Vagina (tissue), 2 donors: ENCODE measurements at places on chromosomes 12 and 14.

- no peak for DNase-seq
Observed at GRCh38 chr14:54955143-54955542, 52.5 kb upstream of the GCH1 start.

DNA sequence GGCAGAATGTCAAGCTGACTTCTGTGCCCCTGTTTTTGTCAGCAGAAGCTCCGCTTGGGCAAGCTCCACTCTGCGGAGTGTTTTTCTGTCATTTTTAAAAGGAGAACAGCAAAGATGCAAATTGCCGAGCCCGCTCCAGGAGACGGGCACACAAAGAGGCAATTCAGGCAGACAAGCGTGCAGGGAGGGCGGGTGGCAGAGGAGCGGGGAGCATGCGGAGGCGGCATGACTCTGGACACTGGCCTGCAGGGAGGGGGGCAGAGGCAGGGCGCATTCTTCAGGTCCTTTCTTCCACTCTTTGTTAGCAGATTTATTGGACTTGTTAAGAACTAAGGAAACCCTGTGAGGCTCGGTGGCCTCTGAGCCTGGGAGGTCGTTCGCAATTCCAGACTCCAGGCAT lies 187.3 kb upstream of the RMST start:
- no peak for DNase-seq

DNA sequence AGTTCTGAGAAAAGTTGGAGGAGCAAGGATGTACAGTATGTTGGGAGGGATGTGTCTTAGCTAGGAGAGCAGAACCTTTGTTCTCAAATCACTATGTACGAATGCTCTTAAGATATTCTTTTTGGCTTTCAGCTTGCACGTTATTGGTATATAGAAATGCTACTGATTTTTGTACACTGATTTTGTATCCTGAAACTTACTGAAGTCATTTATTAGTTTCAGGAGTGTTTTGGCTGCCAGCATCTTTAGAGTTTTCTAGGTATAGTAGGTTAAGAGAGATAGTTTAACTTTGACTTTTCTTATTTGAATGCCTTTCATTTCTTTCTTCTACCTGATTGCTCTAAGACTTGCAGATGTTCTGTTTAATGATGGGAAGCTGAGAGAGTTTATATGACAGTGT lies 442.8 kb upstream of the FBXO33 start:
- DNase-seq: no peak

GRCh38 chr14:23559010-23559925 lies 3.2 kb downstream of the THTPA start:
- DNase-seq: no peak

DNA sequence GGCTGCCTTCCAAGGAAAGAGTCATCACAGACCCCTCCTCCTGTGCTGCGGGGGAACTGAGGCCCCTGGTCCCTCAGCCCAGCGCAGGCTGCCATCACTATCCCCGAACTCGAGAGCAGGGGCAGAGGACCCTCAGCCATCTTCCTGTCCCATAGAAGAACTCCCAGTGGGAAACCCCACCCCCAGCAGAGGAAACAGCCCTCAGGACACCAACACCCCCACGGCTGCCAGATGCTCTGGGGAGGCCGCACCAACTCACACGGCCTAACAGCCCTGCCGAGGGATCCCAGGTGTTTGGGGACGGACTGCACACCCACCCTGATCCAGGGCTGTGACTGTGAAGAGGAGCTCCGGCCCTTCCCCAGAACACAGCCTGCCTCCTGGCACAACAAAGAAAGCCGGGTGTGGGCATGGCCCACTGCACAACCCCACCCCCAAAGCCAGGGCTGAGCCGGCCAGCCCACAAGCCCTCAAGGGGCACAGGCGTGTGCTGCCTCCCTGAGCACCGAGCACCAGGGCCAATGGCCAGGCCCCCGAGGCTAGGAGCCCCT lies 16.3 kb upstream of the C14orf180 start:
- no peak for DNase-seq

DNA sequence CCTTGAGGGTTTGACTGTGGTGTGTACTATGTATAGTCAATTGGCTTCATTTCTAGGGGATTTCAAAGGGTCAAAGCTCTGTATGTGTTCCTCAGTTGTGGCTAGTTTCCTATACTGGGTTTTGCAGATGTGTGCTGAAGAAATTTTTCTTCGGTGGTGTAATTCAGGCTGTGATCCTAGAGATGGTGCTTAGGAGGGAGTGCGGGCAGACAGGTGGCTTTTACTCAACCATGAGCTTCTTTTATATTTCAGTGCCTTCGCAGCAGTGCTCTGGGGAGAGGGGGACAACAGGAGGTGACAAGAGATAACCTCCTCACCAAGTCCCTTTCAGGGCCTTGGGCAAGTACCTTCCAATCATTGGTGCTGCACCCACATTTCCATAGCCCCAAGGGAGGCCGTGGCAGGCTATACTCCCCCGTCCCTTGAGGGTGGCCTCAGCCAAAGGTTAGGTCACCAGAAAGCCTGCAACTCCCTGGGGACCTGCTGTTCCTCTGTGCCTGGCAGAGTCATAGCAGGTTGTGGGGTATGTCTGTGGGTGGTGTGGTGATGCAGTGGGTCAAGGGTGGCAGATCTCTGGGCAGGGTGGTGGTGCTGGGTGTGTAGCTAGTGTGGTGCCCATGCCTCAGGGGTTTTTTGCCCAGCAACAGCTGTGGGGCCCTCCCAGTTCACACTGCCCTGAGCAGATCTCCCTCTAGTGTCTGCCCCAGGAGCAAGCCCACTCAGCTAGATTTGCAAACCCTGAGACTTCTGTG lies 37.0 kb upstream of the TMX1 start:
- no peak for DNase-seq

- DNase-seq: no peak
Observed at GRCh38 chr14:102201353-102201738, 61.6 kb downstream of the WDR20 start.

DNA sequence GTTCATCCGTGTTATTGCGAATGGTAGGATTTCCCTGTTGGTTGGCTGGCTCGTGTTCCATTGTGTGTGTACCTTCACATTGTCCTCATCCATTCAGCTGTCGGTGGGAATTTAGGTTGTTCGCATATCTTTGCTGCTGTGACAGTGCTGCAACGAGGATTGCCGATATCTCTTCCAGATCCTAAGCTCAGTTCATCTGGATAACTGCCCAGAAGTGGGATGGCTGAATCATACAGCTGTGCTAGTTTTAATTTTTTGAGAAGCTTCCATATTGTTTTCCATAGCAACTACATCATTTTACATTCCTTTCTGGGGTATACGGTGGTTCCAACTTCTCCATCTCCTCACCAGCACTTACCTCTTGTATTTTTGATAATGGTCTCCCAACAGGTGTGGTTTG lies 292.8 kb upstream of the SFSWAP start:
- DNase-seq: no peak

DNA sequence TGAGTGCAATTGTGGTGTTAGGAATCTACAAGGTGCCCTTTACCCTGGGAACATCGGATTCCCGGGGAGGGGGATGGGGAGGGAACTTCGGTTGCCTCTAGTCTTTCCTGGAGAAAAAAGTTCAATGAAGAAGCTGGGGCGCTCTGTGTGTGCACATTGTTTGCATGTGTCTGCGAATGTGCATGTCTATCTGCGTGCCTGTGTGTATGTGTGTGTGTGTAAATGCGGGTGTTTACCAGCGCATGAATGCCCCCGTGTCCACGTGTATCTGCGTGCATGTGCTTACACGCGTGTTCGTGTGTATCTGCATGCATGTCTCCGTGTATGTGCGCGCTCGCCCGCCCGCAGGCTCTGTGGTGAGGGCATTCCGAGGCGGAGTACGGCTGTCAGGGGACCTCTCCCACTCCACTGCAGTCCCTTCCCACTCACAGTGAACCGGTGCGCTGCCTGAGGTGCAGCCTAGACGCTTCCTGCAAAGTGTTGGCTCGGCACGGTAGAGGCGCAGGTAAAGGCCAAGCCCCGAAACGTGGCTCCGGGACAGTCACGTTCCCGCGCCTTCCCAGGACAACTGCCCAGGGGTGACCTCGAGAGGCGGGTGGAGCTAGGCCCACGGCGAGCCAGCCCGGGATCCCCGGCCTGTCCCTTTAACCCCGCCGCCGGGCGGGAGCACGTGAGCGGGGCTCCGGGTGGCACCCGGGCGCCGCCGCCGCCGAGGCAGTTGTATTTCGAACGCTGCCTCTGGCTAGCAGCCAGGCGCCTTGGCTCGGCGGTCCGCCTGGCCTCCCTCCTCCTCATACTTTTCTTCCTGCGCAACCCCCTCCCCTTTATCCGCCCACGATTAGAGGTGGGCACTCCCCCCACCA lies 539 bp upstream of the HMGA2 start:
- DNase-seq: no peak

DNA sequence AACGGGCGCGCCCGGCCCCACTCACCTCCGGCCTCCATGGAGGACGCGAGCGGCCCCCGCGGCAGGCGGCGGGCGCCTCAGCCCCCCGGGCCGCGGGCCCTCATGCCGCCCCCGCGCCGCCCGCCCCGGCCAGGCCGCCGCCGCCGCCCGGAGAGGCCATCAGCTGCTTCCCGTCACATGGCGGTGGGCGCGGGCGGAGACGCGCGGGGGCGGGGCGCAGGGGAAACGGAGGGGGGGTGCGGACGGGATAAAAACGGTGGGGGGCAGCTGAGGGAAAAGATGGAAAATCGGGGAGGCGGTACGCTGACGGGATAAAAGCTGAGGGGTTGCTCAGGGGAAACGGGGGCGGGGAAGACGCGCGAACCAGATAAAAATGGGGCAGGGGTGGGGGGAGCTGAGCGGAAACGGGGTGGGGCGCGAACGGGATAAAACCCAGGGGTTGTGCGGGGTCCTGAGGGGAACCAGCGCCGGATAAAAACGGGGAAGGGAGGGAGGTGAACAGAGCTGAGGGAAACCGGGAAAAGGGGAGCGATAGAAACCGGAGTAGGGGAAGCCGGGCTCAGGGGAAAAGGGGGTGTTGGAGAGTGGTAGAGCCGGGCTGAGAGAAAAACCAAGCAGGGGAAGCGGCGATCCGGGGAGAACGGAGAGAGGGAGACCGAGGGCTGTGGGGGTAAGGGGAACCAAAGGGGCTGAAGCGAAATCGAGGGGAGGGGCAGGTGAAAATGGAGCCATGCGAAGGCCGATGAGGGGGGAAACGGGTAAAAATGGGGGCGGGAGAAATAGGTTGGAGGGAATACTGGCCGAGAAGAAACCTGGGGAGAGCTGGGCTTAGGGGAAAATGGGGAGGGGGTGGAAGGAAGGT lies at the start of gene WSB2:
Gene WSB2, minus strand, starts transcription at position 169 of the 862 bp plus-strand sequence. Its CDS starts 131 bp downstream, at position 38.
- no peak for DNase-seq
